ENCODE measurements at places on chromosomes 13 and 19. TPM values are rescaled to one million over a fixed set of nuclear protein-coding genes. Genes with fewer than 3 reads are reported as not detected.

The KASH5 gene
- polyA plus RNA-seq = not detected

The GPR12 gene
- 0.11 TPM for polyA plus RNA-seq

DNA sequence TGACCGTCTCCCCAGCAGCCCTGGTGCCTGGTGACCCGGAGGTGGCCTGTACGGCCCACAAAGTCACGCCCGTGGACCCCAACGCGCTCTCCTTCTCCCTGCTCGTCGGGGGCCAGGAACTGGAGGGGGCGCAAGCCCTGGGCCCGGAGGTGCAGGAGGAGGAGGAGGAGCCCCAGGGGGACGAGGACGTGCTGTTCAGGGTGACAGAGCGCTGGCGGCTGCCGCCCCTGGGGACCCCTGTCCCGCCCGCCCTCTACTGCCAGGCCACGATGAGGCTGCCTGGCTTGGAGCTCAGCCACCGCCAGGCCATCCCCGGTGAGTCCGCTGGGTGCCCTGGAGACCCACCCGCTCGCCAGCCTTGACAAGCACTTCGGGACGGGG is 2.2 kb downstream of the MADCAM1 start:
- no peak for DNase-seq

DNA sequence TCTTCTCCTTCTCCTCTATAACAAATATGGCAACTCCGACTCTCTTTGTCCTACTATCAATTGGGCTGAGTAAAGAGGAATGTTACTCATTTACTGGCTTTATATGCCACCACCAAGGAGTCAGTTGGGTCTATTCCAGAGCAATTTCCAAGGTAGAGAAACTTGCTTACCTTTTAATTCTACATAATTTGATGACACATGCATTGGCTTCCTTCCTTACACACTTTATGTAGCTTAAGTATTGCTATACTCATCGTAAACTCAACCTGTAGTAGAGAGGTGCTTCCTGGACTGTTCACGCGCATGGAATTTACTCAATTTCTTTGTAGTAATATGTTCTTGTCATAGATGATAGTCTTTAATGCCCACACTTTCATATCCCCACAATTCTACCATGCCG is 160.7 kb downstream of the LMO7 start:
- no peak for DNase-seq

GRCh38 chr19:19064811-19065745 is 1.3 kb downstream of the SLC25A42 start:
- no peak for DNase-seq
